Fibroblast of skin of left biceps (primary cell): ENCODE measurements at places on chromosomes 3 and 15.

DNA sequence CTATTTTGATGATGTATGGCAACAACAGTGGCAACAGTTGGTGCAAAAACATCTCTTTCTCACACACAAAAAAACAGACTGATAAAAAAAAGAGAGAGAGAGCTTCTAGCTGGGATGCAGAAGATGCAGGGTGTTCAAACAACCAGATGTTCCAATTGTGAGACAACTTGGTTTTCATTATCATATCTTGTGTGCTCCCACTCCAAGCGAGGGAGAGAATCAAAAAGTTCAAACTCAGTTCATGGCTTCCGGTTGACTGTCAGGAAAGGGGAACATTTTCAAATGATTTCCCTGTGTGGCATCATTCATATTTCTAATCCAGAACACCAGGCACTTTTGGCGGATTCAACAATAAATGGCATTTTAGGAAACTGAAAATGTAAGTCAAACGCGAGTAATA is 72.1 kb downstream of the RSL24D1 start:
- no peak for DNase-seq

GRCh38 chr3:117603097-117603496 is 893.5 kb downstream of the TUSC7 start:
- DNase-seq = no peak

- peak; percentile 68 for DNase-seq
Observed at GRCh38 chr3:70824078-70824477, 511.6 kb upstream of the MDFIC2 start.

DNA sequence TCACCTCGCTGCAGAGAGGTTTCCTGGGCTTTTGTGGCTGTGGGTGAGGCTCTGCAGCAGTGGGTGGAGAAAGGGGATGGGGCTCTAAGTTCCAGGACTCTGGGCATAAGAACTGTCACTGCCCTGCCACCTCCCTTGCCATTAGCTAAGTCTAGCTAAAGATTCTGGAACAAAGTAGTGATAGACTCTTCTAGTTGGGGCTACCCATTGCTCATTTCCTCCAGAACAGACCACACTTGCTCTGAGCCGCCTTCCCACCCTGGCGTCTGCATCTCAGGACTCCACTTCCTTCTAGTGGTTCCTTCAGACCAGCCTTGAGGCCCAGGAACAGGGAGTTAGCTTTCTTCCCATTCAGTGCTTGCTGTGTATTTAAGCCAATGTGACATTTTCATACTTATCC is 7.5 kb downstream of the ARHGAP31 start:
- no peak for DNase-seq

- peak; percentile 49 for DNase-seq
Observed at GRCh38 chr15:38002883-38003477, 68.5 kb downstream of the TMCO5A start.

GRCh38 chr15:67124111-67124510 is 58.7 kb downstream of the SMAD3 start:
- DNase-seq = no peak

GRCh38 chr3:123803521-123803920 is 80.6 kb downstream of the MYLK start:
- no peak for DNase-seq
